ENCODE measurements at places on chromosomes 1 and 21.
A peak's percentile ranks its signal among the peaks of the same experiment; 100 is the strongest.

DNA sequence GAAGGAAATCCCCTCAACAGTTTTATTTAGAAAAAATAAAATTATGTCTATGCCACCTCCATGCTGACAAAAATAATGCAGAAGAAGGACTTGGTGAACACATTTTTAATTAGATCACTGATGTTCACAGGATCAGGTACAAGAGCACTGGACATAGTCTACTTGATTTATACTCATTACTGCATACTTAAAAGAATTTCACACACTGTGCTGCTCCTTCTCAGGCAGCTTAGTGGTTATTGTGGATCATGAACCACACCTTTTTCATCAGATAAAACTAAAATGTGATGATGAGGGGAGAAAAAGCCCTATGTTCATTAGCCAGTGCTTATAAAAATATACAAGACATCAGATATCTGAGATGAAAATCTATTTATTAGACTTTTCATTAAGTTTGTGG, 103.3 kb upstream of the DPH5 start:
- DNase-seq, result no peak

DNA sequence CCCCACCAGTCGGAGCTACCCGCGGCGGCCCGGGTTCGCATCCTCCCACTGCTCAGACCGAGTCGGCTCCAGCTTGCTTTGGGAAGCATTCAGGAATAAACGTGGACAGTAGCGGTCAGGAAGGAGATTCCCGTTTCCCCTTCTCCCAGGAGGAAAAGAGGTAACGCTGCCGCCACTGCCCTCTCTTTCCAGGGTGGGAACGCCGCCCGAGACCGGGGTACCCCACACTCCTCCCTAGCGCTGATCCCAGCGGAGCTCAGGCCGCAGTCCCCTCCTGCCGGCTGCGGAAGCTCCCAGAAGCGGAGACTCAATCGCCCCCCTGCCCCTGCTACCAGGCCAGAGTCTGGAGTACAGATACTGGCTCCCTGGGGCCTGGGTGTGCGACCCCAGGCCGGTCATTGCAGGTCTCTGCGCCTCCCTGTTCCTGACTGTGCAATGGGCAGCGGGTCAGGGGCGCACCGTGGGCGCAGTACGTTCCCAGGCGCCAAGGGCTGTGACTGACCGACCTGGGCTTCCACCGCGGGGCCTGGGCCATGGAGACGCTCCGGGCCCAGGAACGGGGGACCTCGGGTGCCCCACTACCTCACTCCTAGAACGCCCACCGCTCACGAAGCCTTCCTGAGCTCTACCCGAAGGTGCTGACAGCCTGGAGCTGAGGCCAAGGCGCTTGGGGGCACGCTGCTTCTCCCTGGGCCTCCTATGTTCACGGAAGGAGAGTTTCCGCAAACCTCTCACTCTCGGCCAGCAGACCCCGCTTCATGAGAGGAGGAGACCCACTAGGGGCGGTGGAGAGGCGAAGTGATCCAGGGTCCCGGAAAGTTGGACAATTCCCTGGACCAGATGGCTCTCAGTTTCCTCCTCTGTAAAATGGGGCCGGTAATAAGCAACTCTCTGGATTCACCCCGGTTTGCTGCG, 7.8 kb downstream of the DMRTA2 start:
- DNase-seq, result no peak

DNA sequence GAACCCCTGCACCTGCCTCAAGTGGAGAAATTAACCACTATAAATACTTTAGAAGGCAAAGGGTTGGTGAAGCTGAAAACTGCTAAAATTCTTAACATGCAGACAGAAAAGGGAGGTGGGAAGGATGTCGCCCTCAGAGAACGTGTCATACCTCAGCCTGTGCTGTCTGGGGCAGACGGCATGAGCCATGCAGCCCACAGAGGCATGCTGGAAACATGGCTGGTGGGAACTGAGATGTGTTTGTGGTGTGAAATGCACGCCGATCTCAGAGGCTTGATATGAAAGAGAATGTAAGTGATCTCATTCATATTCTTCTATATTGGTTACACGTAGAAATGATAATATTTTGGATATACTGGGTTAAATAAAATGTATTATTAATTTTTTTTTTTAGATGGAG, 16.3 kb downstream of the AGPAT3 start:
- no peak for DNase-seq

DNA sequence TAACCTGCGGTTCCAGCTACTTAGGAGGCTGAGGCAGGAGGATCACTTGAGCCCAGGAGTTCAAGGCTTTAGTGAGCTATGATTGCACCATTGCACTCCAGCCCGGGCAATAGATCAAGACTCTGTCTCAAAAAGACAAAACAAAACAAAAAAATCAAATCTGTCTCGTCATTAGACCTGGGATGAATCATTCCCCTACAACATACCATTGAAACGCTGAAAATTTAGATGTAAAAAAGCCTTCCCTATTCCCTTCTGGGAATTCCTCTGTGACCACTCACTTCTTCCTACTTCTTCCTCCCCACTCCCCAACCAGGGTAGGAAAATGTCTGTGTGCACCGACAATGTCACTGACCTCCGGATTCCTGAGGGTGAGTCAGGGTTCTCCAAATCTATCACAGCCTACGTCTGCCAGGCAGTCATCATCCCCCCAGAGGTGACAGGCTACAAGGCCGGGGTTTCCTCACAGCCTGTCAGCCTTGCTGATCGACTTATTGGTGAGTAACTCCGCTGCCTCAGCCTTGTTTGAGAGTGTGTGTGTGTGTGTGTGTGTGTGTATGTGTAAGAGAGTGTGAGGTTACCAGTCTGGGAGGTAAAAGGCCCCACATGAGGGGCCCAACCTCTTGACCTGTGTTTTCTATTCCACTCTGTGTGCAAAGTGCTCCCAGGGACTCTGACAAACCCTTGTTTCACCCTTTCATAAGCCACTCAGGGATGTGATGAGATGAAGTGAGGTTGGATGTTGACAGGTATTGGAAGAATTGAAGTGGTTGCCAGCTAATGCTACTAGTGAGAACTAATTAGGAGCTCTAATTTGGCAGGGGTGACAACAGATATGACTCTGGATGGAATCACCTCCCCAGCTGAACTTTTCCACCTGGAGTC, 16.3 kb upstream of the SARS1 start:
- DNase-seq, result no peak

GRCh38 chr1:245874942-245875580, 632.0 kb downstream of the SMYD3 start:
- no peak for DNase-seq

DNA sequence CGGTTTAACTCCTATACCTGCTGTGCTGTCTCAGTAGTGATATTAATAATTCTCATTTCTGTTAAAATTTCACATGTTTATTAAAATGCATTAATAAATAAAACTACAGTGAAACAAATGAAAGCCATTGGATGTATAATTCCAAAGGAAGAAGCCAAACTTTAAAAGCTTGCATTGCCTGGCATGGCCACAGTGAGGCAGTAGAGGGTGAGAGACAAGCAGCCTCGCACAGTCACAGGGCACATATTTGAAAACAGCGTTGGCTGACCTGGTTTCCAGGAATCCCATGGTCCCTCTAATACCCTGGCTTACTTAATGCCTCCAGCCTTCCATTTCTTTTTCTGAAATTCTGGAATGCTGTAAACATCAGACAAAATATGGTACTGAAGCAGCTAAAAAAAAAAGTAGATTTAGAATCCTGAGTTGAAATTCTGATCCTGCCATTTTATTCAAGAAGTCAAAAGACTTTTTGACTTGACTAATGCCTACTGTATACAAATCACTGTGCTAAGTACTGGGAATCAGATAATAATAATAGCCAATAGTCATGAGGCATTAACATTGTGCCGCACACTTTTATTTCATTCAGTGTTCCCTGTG, 6.7 kb upstream of the RNASEL start:
- DNase-seq, result peak; percentile 38

DNA sequence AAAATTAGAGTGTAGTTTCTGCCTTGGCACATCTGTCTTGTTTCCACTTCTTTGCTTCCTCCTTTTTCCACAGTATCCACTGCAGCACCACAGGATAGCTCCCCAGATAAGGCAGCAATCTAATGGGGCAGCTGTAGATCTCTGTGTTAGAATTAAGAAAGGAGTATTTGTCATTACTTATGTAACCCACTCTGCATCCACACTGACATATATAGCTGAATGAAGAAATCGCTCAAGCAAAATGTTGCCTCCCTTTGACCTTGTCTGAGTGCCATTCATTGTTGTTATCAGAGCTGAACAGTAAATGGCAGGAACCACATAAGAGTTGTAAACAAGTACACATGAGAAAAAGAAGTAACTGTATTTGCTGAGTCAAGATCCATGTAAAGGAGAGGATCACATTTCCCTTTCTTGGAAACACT, 45.9 kb upstream of the DPH5 start:
- DNase-seq, result no peak

DNA sequence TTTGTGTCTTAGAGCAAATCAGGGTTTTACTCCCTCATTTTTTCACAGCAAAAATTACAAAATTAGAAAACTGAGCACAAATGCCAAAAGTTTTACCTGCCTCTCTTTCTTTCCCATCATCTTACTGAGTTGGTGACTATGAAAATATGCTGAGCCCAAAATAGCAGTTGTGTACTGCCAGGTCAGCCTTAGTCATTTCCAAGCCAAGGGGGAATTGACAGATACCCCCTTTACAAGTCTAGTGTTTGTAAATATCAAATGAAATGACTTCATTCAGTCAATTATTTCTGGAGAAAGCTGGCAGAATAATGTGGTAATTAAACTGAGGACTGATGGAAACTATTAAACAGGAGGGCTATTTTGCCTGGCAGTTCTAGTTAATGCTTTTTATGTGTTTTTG, 11.4 kb upstream of the GORAB start:
- no peak for DNase-seq

- no peak for DNase-seq
These were observed 17.5 kb downstream of the CCT3 start for GRCh38 chr1:156320560-156320959.

GRCh38 chr1:67652800-67653199, 32.2 kb upstream of the GADD45A start:
- DNase-seq, result no peak

Measured in activated effector memory CD4-positive, alpha-beta T cell treated with Interleukin-2 at 50 U/mL for 16 hours (primary cell).